ENCODE measurements at places on chromosomes 1 and 21. TPM values are rescaled to one million over a fixed set of nuclear protein-coding genes. Genes with fewer than 3 reads are reported as not detected.

Gene TDRD10
- total RNA-seq: 3.6 TPM

DNA sequence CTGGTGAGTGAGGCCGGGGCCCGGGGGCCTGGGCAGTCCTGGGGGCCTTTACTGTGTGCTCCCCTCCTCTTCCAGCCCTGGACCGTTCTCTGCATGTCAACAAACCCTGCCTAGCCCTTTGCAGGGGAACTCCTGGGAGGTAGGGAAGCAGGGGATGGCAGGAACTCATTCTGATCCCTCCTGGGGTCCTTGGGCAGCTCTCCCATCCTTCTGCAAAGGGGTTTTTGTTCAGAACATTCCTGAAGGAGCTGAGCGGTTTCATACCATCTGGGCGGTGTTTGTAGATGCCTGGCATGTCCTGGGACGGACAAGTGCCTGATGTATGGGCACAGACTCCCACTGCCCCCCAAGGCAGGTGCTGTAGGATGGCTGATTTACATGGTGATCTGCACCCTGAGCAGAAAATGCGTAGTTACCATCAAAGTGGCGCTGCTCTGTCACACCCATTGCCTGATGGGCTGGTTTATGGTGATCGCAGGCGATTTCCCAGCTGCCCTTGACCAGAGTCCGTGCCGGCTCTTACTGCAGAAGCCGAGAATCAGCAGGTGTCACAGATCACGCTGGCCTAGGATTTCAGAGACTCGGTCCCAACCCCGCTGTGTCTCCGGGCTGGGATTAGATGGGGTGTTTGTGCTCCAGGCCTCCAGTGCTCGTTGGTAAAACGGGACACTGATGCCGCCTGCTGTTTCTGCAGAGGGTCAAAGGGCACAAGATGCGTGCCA lies 71.6 kb upstream of the TRAPPC10 start:
- no peak for DNase-seq

Gene ADAMTS5
- 7.9 TPM for total RNA-seq

DNA sequence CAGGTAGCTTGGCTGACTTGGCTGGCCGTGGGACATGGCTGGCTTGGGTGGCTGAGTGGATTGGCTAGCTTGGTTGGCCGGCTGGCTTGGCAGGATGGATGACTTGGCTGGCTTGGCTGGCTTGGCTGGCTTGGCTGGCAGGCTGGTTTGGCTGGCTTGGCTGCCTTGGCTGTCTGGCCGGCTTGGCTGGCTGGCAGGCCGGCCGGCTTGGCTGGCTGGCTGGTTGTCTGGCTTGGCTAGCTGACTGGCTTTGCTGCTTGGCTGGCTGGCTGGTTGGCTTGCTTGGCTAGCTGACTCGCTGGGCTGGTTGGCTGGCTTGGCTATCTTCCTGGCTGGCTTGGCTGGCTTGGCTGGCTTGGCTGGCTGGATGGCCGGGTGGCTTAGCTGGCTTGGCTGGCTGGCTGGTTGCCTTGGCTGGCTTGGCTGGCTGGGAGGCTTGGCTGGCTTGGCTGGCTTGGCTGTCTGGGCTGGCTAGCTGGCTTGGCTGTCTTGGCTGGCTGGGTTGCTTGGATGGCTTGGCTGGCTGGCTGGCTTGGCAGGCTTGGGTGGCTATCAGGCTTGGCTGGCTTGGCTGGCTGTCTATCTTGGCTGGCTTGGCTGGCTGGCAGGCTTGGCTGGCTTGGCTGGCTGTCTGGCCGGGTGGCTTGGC lies 129.7 kb upstream of the FAM72C start:
- peak; percentile 46 for DNase-seq

GRCh38 chr1:145972580-145972979 lies 8.1 kb downstream of the POLR3GL start:
- DNase-seq: no peak

DNA sequence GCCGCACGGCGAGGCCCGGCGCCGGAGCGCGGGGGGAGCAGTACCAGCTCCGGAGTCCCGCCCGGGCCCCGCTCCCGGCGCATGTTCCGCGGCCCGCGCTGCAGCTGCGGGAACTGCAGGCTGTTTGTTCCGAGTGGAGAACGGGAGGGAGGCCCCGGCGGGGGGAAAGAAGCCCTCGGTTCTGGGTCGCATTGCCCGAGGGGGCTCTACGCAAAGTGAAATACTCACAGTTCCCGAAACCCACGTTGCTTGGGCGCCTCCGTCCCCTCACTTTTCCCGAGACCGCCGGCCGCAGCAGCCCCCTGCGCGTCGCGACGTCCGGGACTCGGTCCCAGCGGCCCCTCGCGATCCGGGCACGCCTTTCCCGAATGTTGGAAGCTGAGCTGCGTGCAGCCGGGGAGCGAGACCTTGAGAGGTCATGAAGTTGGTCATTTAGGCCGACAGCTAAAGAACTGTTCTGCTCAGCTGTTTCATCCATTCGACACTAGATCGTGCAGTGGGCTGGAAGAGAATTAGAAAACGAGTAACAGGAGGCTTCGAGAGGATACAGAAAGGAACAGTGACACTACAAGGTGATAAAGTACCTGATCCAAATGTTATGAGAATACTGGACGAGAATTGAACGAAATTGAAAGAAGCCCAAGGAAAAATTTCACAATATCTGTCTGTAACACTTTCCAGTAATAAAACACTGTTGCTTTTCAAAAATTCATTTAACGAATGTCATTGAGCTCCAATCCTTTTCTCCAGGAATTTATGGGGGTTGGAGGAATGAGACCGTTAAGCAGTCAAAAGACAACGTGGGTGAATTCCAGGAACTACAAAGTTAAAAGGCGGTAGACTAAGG lies 657 bp upstream of the LIN9 start:
- DNase-seq: no peak

DNA sequence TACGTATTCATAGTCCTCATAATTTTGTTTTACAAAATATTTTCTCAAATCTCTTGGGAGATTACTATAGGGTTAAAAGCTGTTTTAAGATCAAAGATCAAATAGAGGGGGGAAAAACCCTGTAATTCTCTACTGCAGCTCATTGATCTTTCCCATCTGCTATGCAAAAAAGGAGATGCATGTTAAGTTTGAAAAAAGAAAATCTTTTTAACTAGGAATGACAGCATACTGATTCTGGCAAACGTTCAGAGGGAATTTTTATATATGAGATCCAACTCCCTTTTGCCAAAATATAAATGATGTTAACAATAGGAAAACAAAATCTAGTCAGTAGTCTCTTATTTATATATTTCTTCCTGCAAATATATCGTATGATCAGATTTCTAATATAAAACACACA lies 69.1 kb downstream of the SMYD3 start:
- no peak for DNase-seq

Gene CRP
- not detected for total RNA-seq

GRCh38 chr1:202501281-202501680 lies 152.8 kb downstream of the PPP1R12B start:
- no peak for DNase-seq

- no peak for DNase-seq
Observed at GRCh38 chr1:28067523-28068090, 20.8 kb downstream of the EYA3 start.

Gene SHISA4
- total RNA-seq: 47.5 TPM

DNA sequence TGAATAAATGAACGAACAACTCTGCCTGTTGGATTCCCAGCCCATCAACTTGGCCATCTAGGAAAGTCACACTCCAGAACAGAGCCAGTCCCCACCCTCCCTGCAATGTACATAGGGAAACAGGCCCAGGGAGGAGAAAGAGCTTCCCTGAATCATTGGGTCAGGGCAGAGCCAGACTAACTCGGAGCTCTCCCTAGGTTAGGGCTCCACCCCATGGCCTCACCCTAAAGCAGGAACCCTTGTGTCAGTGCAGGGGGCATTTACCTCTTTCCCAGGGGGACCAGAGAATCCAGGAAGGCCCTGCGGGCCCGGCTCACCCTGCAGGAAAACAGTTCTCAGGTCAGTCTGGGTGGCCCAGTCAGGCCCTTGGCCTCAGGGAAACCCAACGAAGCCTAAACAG lies 11.6 kb downstream of the COL9A2 start:
- DNase-seq: no peak

DNA sequence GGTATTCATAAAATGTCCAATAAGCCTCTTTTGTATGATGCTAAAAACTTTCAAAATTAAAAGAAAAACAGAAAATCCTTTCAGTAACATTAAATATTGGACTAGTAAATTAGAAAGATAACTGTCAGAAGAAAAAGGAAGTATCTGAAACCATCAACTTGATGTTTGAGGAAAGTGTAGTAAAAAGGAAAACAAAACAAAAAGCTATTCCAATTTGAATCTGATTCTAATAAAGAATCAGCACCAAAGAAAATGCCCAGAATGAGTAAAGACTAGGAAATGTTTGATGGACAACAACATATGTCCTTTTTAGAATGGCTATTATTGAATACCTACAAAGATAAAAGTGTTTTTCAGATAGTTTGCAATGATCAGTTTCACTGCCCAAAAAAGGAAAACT lies 79.9 kb upstream of the RBM34 start:
- DNase-seq: no peak

DNA sequence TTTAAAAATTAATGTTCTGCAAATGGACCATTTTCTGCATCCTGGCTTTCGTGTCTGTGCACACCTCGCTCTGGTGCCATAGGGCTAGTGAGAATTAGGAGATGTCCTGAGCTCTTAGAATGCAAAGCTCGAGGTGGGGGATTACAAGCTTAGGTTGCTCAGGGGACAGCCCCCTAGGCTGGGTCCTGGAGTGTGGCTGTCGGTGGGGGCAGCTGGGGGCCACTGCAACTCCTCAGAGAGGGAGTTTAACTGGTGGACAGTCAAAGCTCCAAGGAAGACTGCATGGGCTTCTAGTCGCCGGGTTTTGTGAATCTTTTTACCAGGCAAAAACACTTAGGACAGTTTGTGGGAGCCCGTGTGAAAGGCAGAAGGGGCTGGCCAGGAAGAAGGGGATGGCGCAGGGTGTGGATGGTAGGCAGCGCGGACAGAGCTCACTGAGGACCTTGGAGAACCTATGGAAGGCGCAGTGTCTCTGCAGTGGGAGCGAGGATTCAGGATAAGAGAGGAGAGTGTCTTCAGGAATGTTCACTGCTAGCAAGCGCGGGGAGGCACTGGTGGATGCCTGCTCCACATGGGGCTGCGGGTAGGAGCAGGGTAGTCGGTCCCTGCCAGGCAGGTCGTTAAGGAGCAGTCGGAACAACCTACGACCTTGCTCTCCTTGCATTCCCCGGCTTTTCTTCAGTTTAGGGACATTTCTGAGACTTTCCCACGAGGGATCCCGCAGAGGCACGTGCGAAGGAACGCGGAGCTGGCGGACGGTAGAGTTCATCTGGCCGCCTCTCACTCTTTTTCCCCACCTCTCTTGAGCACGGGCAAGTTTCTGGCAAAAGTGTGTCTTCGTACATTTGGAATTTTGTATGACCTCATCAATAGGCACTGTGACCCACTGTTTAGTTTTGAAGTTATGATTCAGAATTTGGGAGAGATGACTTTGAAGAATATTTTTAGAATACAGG lies 12.9 kb upstream of the KCNE1 start:
- DNase-seq: peak; percentile 45

GRCh38 chr1:64922336-64922735 lies 44.0 kb downstream of the JAK1 start:
- DNase-seq: no peak

DNA sequence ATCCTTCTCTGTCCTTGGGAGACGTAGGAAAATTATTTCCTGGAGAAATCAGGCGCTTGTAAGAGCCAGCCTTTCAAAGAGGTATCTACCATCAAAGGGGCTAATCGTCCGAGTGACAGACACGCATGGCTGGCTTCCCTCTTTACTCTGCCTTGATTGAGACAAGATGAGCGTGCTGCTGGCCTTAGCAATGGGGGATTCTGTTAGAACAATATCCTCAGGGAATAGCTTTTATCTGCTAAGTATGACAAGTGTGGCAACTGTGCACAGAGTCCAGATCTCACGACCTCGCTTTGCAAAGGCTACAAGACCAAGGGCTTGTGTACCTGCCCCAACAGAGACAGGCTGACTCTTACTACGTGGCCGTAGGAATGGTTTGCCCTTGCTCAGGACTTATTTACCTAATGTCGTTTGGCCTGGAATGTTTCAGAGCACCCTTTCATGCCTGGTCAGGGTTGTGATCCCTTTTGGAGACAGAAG lies 417.1 kb downstream of the KIF26B start:
- no peak for DNase-seq

DNA sequence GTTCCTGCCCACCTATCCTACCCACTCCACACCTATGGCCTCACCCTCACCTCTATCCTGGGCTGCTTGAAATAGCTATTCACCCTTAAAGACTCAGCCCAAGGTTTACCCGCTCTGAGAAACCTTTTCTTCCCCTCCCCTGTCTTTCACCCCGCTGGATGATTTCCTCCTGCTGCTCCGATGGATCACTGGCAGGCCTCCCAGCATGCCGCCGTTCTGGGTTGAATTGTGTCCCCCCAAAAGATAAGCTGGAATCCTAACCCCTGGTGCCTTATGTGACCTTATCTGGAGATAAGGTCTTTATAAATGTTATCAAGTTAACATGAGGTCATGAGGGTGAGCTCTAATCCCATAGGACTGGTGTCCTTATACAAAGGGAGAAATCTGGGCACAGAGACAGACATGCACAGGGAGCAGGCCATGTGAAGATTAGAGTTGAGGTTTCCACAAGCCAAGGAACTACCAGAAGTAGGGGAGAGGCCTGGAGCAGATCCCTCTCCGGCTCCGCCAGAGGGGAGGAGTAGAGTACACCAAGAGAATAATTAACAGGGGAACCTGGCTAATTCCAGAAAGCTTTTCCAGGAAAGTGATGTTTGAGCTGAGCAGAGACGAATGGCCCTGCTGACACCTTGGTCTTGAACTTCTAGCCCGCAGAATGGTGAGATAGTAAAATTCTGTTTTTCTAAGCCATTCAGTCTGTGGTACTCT lies 110.0 kb upstream of the SERBP1 start:
- DNase-seq: no peak

GRCh38 chr1:202012544-202013478 lies 2.4 kb downstream of the ELF3 start:
- no peak for DNase-seq

GRCh38 chr1:241695246-241696171 lies 43.4 kb downstream of the WDR64 start:
- no peak for DNase-seq

Gene HCRTR1
- 0.42 TPM for total RNA-seq

- DNase-seq: peak; percentile 82
Observed at GRCh38 chr1:229370601-229371021, 27.8 kb upstream of the CCSAP start.

DNA sequence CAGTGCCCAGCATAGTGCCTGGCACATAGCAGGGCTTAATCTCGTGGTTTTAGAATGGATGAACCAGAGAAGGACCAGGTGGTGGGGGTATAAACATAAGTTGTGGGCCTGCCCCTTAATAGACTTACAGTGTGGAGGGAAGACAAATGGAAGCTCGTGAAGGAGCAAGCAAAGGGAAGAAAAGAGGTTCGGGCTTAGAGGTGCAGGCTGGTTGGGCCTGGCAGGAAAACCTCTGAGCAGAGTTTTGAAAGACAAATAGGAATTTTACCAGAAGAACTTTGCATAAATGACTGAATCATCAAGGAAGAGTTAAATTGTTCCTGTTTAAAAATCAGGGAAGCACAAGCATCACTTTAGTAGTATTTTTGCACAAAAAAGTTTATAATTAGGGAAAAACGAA lies 4.5 kb downstream of the RHOU start:
- DNase-seq: no peak

All from left cardiac atrium (tissue), 4 donors.